Stimulated activated naive CD8-positive, alpha-beta T cell treated with anti-CD3 and anti-CD28 coated beads, Interleukin-15, Interleukin-2, amounts not matched to agents 100 U/mL and 50 U/mL, for 24 hours (primary cell): ENCODE measurements at places on chromosomes 3 and 15.

DNA sequence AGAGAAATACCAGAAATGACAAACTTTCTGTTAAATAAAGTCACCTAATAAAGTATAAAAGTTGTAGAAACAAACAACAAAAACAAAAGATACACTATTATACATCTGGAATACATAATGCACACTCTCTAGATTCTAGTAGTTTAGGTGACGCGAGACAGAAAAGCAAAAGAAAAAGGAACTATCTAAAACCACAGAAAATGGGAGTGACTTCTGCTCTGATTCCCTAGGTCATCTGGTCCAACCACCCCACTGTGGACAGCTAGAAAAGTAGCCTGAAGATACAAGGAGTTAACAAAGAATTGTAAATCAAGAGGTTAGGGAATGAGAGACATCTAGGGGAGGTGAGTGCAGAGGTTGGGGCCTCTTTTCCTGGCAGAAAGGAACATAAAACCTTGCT, 39.1 kb downstream of the DHX36 start:
- no peak for DNase-seq

DNA sequence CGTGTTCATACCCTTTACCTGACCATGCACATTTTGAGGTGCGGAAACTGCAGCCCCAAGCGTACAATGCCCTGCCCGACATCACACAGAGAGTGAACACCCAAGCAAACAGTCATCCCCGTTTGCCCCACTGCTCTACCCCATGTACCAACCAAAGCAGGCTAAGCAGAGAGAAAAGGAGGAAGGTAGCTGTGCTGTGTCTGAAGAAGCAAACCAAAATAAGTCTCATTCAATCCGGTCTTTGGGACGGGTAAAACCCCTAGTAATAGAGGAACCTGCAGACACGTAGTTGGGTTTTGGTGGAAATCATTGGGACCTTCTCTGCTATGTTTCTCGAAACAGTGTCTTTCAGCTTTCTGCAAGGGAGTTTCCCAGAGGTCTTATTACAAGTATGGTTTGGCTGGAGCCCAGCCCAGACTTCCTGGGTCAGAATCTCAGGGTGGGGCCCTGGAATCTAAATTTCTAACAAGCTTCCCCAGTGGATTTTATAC, 164.6 kb upstream of the HES1 start:
- DNase-seq = no peak

GRCh38 chr3:17431004-17431403, 311.4 kb downstream of the TBC1D5 start:
- no peak for DNase-seq

DNA sequence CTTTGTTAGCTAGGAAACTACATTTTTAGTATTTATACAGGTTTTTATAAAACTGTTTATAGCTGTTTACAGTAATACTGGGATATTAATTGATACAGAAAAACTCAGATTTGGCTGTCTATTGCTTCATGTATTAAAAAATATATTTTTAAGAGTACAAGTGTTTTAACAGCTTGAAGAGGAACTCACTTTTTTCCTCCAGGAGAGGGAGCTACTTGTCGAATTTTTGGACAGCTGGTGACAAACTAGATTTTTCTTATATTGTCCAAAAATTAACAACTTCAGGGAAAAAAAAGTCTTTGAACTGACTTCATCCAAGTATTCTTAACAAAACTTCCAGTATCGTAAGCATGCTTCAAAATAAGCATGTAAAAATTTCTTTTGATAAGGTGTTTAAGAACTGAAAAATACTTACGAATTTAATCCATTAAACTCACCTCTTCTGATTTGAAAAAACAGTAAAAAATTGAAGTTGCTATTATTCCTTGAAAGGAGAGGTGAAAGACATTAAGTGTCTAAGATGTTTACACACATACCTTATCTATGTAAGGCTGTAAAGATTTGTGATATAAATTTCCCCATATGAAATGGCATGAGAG, 4.0 kb downstream of the DIPK2A start:
- DNase-seq = no peak

DNA sequence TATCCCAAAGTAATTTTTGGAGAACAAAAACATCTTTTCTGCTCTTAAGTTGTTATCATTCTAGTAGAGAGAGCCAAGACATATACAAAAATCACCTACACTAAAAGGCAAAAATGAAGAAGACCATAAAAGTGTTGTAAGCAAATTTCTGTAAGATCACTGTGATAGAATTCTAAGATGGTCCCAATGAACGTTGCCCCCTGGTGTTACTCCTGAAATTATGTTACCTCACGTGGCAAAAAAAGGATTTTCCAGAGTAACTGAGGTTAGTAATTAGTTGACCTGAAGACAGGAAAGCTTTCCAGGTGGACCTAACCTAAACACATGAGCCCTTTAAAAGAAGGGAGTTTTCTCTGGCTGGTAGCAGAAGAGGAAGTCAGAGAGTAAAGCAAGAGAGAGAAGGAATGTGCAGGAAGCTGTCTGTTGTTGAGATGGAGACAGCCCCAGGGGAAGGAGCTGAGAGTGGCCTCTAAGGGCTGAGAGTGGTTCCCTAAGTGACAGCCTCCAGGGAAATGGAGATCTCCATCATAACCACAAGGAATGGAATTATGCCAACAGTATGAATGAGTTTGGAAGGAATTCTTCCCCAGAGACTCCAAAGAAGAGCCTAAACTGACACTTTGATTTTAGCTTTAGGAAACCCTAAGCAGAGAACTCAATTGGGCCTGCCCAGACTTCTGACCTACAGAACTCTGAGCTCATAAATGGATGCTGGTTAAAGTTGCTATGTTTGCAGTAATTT, 205.9 kb downstream of the CD47 start:
- DNase-seq = no peak

- DNase-seq = no peak
These were observed 189.4 kb downstream of the MFSD1 start for GRCh38 chr3:158991146-158991705.

DNA sequence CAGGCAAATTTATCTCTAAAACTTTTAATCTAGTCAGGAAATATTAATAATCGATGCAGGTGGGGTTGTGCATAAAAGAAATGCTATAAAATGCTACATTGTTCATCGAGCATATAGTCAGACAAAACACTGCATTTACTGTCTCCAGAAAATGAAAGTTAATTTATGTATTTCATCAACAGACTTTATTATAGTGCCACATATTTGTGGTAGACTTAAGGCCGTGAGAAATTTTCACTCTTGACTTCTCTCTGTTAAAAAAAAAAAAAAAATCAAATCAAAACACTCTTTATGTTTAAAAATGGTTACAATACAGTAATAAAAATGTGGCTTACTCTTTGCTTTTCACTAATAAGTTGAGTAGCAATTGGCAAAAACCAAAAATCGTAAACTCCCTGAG, 67.4 kb downstream of the RBMS3 start:
- no peak for DNase-seq

- DNase-seq = no peak
These were observed 9.7 kb downstream of the NEIL1 start for GRCh38 chr15:75356517-75356916.

DNA sequence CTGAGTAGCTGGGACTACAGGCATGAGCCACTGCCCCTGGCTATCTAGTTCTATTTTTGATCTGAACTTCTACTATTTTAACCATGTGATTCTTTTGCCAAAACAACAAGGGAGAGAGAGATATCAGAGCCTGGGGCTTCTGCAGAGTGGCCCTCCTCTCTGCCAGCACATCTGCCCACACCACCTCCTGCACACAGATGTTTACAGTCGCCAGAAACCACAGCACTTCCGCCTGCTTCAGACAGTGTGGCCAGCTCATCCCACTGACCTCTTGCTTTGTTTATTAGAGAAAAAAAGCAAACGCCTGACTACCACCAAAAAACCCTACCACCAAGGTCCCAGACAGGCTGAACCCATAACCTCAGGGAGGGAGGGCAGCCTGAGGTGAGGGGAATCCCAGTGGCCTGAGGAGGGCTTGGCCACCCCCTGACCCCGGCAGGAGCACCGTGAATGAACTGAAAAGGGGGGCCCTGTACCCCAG, 85.9 kb upstream of the ABHD2 start:
- no peak for DNase-seq

DNA sequence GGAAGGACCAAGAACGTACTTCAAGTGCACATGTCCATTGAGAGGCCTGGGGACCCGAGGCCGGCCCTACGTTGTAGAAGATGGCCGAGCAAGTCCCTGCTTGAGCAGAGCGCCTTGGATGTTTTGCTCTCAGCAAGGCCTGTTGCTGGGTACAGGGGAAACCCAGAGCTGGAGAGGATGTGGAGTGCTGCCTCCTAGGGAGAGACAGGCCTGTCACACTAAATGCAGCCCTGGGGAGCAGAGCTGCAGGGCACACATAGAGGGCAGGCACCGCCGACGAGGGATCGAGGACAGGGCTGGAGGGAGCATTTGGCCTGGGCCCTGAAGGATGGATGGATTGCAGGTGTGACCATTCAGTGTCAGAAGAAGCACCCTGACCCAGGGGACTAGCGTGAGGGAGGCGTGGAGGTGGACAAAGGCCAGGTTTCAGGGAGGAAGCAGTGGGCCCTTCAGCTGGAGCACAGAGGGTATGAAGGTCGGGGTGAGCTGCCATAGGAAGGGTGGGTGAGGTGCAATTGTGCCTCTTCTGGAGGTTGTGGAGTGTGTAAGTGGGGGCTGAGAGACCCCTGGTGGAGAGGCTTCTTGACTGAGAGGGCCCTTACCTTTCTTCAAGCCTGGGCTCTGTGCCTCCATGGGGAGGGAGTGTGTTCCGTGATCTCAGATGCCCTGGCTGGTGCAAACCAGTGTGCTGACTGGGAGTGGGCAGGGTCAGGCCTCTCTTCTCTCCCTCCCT, 142.4 kb downstream of the CHDH start:
- DNase-seq = no peak

DNA sequence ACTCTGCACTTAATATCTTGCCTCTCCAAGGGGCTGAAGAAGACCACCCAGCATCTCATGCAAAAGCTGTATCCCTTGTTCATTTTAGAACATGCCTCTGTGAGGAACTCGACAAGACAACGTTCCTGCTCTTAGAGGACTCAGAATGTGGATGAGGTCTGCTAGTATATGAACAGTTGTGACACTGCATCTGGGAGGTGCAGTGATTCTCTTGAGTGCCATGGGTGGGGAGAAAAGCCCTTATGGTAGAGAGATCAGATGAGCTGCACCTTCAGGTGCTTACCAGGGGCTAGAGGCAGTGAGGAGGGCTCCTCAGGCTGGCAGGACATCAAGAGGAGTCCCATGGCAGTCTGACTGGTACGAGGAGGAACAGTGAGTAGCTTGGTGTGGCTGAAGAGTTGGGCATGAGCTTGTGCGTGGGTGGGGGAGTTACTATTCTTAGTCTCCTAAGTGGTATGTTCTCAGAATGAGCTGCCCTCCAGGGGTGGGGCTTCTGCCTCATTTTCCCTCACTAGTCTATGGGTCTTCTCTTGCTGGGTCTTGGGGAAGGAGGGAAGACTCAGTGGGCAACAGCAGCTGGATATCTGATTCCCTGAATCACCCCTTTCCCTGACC, 56.7 kb upstream of the ATP2B2 start:
- peak; percentile 33 for DNase-seq

DNA sequence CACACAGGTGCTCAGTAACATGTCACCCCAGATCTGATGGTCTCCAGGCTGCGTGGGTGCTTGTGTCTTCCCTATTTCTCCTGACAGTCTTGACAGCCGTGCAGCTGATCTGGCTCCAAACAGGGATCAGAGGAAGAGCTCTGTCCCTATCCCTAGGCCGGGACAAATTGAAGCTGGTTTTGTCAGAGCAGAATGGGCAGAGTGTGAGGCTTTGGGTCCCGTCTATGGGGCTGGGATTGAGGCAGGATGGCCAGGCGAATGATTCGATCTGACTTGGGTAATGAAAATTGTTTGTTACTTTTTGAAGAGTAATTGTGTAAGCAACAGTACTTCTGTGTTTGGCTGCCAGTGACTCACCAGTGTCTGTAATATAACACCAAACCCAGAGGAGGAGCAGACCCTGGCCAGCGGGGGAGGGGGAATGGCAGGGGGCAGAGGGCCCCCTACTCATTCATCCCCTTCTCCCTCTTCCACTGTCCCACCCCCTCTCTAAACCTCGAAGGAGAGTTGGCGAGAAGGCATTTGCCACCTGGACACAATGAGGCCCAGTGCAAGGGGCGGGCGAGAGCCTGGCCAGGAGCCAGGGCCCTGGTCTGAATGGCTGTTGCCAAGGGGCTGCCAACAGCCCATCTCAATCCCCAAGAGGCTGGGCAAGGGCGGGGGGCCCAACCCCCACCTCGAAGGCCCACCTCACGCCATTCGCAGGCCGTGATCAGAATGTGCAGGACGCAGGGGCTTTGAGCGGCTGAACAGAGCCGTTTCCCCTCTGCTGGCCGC, 4.9 kb upstream of the MAGEF1 start:
- no peak for DNase-seq

GRCh38 chr3:184687363-184688015, 24.4 kb downstream of the MAGEF1 start:
- no peak for DNase-seq

GRCh38 chr3:9754678-9755077, 4.9 kb downstream of the OGG1 start:
- no peak for DNase-seq

- DNase-seq = no peak
These were observed 83.9 kb upstream of the CDV3 start for GRCh38 chr3:133489466-133490085.

- no peak for DNase-seq
These were observed 45.9 kb downstream of the POLR2M start for GRCh38 chr15:57752436-57752835.

GRCh38 chr3:17398959-17399551, 343.4 kb downstream of the TBC1D5 start:
- no peak for DNase-seq

GRCh38 chr3:24562895-24563294, 68.2 kb upstream of the THRB start:
- no peak for DNase-seq

GRCh38 chr3:141849056-141849815, 27.2 kb upstream of the ATP1B3 start:
- no peak for DNase-seq

- DNase-seq = no peak
These were observed 775.9 kb downstream of the AGBL1 start for GRCh38 chr15:86855307-86856291.

- no peak for DNase-seq
These were observed 141.1 kb downstream of the NR1D2 start for GRCh38 chr3:24086206-24086605.

DNA sequence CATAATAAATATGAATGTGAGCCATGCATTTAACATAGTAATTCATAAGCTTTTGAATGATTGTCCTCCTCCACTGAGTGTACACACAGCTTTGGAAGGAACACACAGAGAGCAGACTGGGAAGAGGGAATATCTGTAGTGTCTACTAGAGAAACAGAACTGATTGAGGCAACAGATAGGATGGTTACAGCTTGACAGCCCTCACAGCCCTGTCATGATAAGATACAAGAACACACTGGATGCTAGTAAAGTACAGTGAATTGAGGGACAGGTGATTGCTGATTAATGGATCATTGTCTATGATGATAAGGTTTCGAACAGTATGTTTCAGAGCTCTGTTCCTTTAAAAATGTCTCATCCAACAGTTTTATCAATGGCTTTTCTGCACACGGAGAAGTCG, 383.4 kb upstream of the GBE1 start:
- DNase-seq = no peak

DNA sequence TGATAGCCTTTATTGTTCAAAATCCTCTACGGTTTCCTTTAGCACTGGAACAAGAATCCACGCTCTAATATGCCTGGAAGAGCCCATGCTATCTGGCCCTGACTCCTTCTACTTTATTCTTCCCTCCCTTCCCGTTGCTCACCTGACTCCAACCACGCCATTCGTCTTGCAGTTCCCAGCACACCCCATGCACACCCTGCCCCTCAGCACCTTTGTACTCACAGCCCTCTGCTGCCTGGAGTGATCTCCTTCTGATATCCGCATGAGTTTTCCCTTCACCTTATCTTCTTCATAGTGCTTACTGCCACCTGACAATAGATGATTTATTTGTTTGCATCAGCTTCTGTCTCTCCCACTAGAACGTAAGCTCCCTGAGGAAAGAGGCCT, 16.6 kb upstream of the BCL2A1 start:
- DNase-seq = no peak
